ENCODE measurements at places on chromosomes 1 and 21.

DNA sequence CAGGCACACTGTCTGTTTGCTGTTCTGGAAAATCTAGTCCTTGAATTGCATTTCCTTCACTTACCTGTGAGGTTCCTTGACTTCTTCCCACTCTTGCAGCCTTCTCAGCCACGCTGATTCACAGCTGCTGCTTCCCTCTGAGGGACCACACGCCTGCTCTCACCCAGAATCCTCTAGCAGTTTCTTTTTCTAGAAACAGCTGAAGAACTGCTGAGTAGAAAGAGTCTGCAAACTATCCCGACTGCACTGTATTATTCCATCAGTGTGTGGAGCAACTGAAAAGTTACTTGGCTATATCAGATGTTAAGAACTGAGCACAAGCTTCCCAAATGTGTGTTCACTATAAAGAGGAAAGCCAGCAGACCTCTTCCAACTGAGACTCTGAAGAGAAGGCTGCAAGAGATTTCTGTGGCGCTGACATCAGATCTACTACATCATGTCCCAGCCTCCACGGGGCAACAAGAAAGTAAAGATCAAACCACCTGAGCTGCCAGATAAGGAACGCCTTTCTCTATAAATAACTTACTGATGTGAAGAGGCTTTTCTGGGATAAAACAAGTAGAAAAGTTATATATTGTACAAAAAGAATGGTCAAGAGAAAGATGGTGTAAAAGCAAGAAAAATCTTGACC, 226.6 kb downstream of the RERE start:
- no peak for DNase-seq

DNA sequence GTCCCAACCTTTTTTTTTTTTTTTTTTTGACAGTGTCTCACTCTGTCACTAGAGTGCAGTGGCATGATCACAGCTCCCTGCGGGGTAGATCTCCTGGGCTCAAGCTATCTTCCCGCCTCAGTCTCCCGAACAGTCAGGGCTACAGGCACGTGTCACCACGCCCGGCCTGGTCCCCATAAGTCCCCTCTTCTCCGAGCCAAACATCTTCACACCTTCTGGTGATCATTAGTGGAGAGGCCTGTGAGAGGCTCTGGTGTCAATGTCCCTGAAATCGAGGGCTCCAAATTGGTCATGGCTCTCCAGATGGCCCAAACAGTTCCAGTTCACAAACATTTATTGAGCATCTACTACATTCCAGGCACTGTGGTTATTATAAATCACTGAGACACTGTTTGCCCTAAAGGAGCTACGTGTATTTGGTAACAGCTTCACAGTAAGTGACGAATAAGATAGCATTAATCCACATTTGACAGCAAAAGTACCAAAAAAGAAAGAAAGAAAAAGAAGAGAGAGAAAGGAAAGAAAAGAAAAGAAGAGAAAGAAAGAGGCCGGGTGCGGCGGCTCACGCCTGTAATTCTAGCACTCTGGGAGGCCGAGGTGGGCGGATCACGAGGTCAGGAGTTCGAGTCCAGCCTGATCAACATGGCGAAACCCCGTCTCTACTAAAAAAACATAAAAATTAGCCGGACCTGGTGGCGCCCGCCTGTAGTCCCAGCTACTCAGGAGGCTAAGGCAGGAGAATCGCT, 867 bp upstream of the TIMM17A start:
- DNase-seq = no peak

DNA sequence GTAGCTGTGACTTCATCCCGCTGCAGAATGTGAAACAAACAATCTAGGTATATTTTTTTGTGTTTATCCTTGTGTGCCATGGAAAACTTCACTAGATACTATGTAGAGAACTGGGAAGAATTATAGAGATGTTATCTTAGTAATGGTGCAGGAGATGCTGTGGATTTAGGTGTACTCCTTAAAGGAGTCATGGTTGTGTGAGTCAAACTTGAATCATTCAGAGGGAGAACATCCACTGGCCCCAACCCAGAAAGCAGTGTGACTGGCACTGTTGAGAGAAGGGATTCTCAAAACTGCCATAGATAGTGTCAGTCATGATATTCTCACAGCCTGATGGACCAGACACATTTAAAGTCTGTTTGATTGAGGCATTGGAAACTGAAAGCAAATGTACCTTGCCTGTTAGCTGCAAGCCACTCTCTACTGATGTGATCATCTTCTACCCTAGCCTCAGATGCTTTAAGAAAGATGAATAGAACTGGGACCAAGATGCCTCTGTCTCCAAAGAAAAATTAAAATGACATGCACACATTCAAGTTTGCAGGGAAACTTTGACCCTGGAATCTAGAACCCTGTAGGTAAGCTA, 754.6 kb downstream of the MRPL39 start:
- DNase-seq = no peak

GRCh38 chr1:925561-926421, 2.1 kb downstream of the SAMD11 start:
- no peak for DNase-seq

DNA sequence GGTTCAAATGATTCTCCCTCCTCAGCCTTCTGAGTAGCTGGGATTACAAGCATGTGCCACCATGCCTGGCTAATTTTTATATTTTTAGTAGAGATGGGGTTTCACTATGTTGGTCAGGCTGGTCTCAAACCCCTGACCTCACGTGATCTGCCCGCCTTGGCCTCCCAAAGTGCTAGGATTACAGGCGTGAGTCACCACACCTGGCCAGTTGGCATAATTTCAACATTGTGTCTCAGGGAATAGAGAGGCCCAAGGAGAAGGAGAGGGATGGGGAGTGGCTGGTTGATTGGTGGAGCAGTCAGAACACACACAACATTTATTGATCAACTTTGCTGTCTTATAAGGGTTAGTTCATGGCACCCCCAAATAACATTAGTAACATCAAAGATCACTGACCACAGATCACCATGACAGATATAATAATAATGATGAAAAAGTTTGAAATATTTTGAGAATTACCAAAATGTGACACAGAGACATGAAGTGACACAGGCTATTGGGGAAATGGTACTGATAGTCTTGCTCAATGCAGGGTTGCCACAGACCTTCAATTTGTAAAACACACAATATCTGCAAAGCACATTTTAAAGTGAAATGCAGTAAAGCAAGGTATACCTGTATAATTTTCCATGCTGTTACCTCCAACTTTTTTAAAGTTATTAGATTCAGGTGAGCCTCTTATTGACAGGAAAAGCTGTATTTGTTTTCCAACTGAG, 15.8 kb upstream of the CYB5R1 start:
- no peak for DNase-seq
